ENCODE measurements at places on chromosomes 12 and 14. TPM values are rescaled to one million over a fixed set of nuclear protein-coding genes. Genes with fewer than 3 reads are reported as not detected.

The KRT72 gene
- total RNA-seq: not detected

The TAS2R20 gene
- 2.3 TPM for total RNA-seq

The SIX6 gene
- total RNA-seq: not detected

- DNase-seq: no peak
Observed at GRCh38 chr14:24838945-24839616, 205.1 kb upstream of the GZMB start.

The ZFYVE21 gene
- total RNA-seq: 101 TPM

GRCh38 chr14:75831455-75831854, 150.3 kb downstream of the TGFB3 start:
- DNase-seq: peak; percentile 54

Measured in dermis microvascular lymphatic vessel endothelial cell (primary cell).